ENCODE measurements at places on chromosomes 11 and 22.

DNA sequence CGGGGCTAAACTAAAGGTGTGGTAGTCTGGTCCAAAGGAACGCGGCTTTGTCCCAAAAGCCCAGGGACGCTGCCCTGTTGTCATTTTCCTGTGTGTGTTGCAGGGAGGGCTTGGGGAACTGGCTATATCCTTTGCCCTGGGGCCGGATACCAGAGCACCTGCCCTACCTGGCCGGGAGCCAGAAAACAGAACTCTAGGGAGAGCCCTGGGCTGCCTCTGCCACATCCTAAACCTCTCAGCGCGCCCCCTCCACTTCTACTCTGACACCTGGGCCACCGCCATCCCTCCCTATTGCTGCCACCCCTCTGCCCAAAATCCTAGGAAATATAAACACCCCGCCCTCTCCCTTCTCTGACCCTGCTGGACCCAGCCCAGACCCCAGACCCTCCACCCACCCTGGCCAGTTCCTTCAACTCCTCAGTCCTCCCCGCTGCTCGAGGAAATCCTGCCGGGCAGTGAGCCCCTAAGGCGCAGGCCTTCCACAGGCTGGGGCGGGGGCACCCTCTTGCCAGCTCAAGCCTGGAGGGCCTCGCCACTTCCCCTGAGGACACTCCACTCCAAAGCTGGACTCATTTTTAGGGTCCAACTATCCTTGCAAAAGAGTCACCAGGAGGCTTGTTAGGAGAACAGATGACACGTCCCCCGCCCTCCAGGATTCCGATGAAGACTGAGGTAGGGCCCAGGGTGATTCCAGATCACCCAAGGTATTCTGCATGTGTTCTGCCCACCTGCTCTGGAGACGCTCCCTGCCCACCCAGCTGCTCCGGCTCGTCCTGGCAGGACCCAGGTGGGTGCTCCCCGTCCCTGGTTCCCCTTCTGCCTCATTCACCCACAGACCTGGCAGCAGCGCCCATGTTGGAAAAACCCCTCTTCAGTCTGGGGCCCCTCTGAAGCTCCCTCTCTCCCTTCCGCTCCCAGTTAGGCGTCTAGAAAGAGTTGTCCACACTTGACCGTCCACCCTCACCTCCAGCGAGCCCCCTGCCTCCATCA lies 12.2 kb downstream of the KCTD17 start:
- DNase-seq, result no peak

GRCh38 chr11:117187428-117187798 lies 8.9 kb downstream of the SIDT2 start:
- DNase-seq, result no peak

GRCh38 chr22:19640306-19640705 lies 74.0 kb upstream of the SEPTIN5 start:
- no peak for DNase-seq

- DNase-seq, result no peak
Observed at GRCh38 chr11:125959511-125959910, 13.7 kb downstream of the VSIG10L2 start.

GRCh38 chr11:132131961-132132360 lies 761.5 kb downstream of the NTM start:
- no peak for DNase-seq

DNA sequence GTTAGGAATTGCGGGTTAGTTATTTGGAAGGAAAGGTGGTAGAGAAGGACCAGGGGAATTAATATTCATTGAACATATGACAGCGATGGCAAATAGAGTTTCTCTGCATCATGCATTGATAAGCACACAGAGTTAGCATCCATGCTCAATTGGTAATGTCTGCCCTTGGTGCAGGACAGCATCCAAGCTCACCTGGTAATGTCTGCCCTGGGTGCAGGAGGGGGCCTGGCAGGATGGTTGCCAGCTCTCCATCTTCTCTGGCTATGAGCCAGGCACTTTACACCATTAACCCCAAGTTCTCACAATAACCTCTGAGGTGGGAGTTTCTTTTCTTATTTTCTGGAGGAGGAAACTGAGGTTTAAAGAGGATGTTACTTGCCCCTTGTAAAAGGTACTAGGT lies 50.4 kb upstream of the RBFOX2 start:
- no peak for DNase-seq

DNA sequence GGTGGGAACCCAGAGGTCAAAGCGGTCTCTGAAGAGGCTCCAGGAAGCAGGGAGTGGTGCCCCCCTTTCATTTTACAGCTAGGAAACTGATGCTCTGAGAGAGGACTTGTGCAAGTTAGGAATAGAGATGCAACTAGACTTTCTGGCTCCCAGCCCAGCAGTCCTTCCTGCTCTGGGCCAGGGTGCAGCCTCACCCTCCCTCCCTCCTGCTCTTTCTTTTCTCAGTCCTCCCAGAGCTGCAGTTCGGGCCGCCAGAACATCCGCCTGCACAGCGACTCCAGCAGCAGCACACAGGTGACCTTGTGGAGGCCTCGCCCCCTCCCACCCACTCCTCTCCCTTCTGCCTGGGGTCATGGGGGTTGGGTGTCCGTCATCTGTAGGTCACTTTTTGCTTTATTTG lies 51.5 kb downstream of the LHFPL7 start:
- no peak for DNase-seq

GRCh38 chr22:42446151-42446550 lies 13.9 kb upstream of the NFAM1 start:
- DNase-seq, result no peak

DNA sequence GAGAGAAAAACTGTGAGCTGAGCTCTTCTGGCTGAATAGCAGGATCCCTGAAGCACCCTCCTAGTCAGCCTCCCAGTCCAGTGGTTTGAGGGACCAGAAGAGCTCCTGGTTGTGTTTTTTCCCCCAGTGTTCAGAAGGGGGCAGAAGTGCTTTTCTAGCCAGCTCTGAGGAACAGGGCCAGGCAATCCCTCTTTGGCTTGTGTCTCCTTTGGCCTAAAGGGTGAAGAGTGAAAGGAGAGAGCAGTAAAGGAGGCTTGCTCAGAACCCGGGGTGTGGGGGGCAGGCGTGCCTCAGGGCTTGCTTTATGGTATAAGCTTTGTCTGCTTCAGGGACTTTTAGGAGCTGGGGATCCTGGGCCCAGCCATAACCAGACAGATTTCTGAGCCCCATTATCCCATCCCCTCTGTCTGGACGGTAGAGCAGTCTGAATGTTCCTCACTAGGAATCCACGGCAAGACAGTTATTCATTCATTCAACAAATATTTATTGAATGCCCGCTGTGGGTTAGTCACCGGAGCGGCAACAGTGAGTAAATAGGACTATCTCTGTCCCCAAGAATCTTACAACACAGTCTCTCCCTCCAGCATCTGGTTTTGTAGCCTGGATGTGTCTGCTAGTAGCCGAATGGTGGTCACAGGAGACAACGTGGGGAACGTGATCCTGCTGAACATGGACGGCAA lies 14.5 kb downstream of the ACP2 start:
- DNase-seq, result peak; percentile 22

DNA sequence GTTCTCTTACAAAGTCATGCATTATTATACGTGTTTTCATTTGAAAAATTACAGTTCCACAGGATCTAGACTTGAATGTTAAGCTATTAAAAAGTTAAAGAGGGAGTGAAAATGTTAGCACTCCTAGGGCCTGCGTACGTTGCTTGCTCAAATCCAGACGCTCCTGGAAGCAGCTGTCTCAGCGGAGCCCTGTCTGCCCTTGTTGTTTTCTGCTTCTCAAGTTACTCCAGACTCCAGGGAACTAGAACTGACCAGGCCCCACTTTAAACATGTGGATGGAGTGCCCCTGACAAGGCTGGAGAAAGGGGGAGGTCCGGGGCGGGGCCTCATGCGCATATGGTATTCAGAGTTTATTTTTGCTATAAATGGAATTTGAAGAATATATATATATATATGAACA lies 9.6 kb downstream of the PARVB start:
- DNase-seq, result no peak

GRCh38 chr11:91248199-91248807 lies 976.3 kb upstream of the FAT3 start:
- no peak for DNase-seq

DNA sequence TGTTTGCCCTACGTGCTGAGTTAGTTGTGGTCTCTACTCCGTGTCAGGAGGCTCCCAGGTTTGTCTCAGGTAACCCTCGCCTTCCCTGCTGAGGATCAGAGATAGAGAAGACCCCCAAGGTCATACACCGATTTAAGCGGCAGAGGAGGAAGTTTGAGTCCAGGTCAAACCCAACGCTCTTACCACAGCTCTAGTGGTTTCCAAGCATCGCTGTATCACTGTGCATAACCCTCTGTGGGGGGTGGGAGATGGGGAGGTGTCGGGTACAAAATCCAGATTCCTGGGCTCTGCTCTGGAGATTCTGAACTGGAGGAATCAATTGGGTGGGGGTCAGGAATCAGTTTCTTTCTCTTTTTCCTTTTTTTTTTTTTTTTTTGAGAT lies 627 bp downstream of the DNAJC4 start:
- no peak for DNase-seq

DNA sequence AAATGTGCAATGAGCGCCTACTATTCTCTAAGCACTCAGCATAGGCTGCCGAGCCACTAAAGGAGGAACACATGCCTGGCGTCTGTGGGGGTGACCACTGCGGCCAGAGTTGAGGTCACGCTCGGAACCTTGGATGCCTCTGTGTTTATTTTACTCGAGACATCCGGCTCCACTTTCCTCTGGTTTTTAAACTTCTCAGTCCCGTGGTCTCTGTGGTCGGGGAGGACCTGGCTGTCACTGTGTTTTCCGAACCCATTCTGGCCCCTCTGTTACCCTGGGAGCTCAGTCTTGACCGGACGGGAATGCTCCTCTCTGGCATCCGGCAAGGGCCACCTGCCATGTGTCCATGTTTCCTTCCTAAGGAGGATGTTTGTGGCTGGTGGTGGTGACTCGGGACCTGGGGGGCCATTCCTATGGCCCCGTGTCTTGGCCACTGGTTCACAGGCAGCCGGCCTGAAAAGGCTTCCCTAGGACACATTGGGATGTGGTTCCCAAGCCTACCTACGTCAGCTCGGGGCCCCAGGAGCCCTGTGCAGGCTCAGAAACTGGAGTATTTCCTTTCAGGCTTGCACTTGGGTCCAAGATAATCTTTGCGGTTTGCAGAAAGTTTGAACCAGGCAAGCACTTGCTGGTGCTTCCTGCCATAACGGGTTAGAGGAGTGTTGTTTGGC lies 46.7 kb upstream of the PARVG start:
- no peak for DNase-seq

GRCh38 chr11:46120346-46121300 lies 631 bp downstream of the PHF21A start:
- peak; percentile 16 for DNase-seq

DNA sequence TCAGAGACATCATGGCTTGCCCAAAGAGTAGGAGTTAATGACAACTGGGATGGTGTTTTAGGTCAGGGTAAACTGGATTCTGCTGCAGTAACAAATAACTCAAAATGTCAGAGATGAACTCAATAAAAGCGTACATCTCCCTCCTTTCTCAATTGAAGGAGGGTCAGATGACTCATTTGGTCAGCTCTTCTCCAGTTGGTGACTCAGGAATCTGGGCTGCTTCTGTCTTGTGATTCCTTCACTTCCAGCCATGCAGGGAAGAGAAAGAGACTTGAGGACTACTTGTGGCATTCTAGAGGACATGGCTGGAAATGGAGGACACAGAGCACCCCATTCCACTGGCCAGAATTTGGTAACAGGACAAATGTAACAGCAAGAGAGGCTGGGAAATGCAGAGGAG lies 3.2 kb upstream of the SYT13 start:
- no peak for DNase-seq

GRCh38 chr11:10350334-10350733 lies 45.5 kb downstream of the ADM start:
- DNase-seq, result no peak

GRCh38 chr22:40404251-40405177 lies 34.1 kb downstream of the SGSM3 start:
- no peak for DNase-seq

DNA sequence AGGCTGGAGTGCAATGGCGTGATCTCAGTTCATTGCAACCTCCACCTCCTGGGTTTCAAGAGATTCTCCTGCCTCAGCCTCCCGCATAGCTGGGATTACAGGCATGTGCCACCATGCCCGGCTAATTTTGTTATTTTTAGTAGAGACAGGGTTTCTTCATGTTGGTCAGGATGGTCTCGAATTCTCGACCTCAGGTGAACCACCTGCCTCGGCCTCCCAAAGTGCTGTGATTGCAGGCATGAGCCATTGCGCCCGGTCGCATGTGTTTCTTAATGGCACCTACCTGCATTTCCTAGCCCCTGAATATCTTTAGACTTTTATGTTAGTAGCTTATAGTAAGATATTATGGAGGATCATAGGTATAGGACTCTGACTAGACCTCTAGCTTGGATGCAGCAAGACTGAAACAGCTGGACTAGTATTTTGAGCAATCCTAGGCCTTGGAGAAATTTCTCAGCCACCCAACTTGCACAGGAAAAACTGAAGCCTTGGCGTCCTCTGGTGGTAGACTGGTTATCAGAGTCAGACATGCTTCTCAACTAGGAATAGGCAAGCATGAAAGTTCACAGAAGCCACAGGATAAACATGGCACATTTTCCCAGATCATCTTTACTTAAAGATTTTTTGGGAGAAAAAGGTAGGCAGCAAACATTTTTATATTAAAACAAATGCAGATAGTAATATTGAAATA lies 22.7 kb upstream of the C1QTNF4 start:
- DNase-seq, result no peak

DNA sequence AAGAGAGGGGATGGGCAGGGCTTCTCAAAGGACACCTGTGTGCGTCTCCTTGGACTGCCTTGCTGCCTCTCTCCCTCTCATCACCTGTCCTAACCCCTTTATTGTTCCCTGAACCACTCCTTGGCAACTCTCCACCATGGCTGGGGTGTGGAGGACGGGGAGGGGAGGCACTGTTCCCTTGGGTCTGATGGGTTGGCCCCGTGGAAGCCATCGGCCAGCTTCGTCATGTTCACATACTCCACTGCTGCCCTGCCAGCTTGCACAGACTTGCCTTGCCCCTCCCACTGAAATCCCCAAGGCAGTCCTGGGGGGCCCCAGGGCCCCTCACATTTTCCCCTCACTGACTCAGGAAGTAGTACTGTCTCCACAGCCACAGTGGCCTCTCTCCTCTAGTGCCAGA lies 36.1 kb upstream of the LRRC32 start:
- DNase-seq, result no peak

DNA sequence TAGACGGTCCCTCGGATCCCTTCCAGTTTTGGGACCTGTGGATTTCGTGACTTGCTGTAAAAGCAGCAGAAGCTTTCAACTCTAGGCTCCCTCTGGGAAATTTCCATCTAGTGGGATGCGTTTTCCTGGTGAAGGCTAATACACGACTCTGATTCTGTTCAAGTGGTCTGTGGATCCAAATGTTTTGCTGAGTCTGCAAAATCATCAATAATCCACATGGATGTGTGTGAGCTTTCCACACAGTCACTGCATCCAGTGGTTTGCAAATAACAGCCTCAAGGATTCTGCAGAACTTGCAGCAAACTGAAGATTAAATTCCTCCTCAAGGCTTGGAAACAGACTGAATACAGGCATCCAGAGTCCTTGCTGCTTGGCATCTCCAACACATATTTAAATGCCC lies 12.2 kb upstream of the DDB2 start:
- DNase-seq, result no peak

Measured in activated CD4-positive, alpha-beta T cell treated with anti-CD3 and anti-CD28 coated beads, Interleukin-2, amount 50 U/mL, for 1 hour (primary cell).